Activated naive CD8-positive, alpha-beta T cell treated with anti-CD3 and anti-CD28 coated beads for 36 hours (primary cell): ENCODE measurements at places on chromosomes 5 and 9. TPM values are rescaled to one million over a fixed set of nuclear protein-coding genes. Genes with fewer than 3 reads are reported as not detected.

NCBP1 gene
- total RNA-seq: 49.0 TPM

GMCL2 gene
- not detected for total RNA-seq

BASP1 gene
- 0.66 TPM for total RNA-seq

EMB gene
- total RNA-seq: 59.5 TPM

RAB3C gene
- total RNA-seq: not detected

SMIM32 gene
- not detected for total RNA-seq

RNF44 gene
- total RNA-seq: 53.4 TPM

KCNN2 gene
- not detected for total RNA-seq

PRRT1B gene
- not detected for total RNA-seq

IGFBPL1 gene
- not detected for total RNA-seq

GADD45G gene
- total RNA-seq: 1.8 TPM

MRPS2 gene
- total RNA-seq: 78.8 TPM

PCDHB14 gene
- total RNA-seq: not detected

OLFM1 gene
- total RNA-seq: not detected

CFAP157 gene
- not detected for total RNA-seq

SPATA9 gene
- total RNA-seq: not detected

SLC25A2 gene
- not detected for total RNA-seq

PDE6A gene
- total RNA-seq: not detected

GAS1 gene
- 0.08 TPM for total RNA-seq

SOWAHA gene
- total RNA-seq: 0.06 TPM

STK10 gene
- 93.2 TPM for total RNA-seq

SLC6A19 gene
- not detected for total RNA-seq

DIRAS2 gene
- total RNA-seq: not detected

UGT3A1 gene
- total RNA-seq: not detected

ITK gene
- 200 TPM for total RNA-seq

PARP8 gene
- 41.0 TPM for total RNA-seq

SLCO6A1 gene
- not detected for total RNA-seq

AFAP1L1 gene
- 0.66 TPM for total RNA-seq

PCDHB11 gene
- total RNA-seq: not detected

CDH9 gene
- total RNA-seq: not detected

ZNF79 gene
- 8.6 TPM for total RNA-seq

RANBP3L gene
- 0.14 TPM for total RNA-seq

CCL19 gene
- not detected for total RNA-seq

MEGF9 gene
- total RNA-seq: 3.8 TPM

CCDC180 gene
- 0.54 TPM for total RNA-seq

RIC1 gene
- 15.2 TPM for total RNA-seq

GARIN3 gene
- 0.46 TPM for total RNA-seq

ANKRD34B gene
- not detected for total RNA-seq

TLE1 gene
- 0.16 TPM for total RNA-seq

PCDHGA7 gene
- not detected for total RNA-seq

FYB1 gene
- 71.3 TPM for total RNA-seq

PPP2R2B gene
- total RNA-seq: 0.30 TPM

AQP7 gene
- total RNA-seq: not detected

PAPPA gene
- total RNA-seq: not detected

LCN12 gene
- 0.84 TPM for total RNA-seq

PCDH1 gene
- not detected for total RNA-seq
